ENCODE measurements at places on chromosomes 7 and 10. TPM values are rescaled to one million over a fixed set of nuclear protein-coding genes. Genes with fewer than 3 reads are reported as not detected.

Gene SP8
- not detected for polyA plus RNA-seq

Gene TMEM213
- not detected for polyA plus RNA-seq

Gene PNLIPRP3
- polyA plus RNA-seq = not detected

Gene SPDYE5
- 0.07 TPM for polyA plus RNA-seq

Gene EPHB4
- polyA plus RNA-seq = 38.2 TPM

Gene ASIC3
- 2.9 TPM for polyA plus RNA-seq

Gene VCL
- 158 TPM for polyA plus RNA-seq

Gene SLC13A4
- polyA plus RNA-seq = 0.07 TPM

Gene TUBB8
- polyA plus RNA-seq = 0.10 TPM

Gene TET1
- 0.69 TPM for polyA plus RNA-seq

Gene TMEM254
- polyA plus RNA-seq = 11.8 TPM

Gene OR2A7
- polyA plus RNA-seq = 3.3 TPM

Gene RBP4
- 2.9 TPM for polyA plus RNA-seq

Gene MEIG1
- 0.67 TPM for polyA plus RNA-seq

Gene HSPA12A
- 34.3 TPM for polyA plus RNA-seq

Gene WNT8B
- 0.06 TPM for polyA plus RNA-seq

Gene C10orf67
- 0.25 TPM for polyA plus RNA-seq

Gene TRIM50
- 0.08 TPM for polyA plus RNA-seq

Gene ANKRD22
- polyA plus RNA-seq = 0.63 TPM

Gene BAMBI
- 62.3 TPM for polyA plus RNA-seq
